Activated CD4-positive, alpha-beta T cell treated with anti-CD3 and anti-CD28 coated beads, Interleukin-2, amount 10 ng/mL, durations not matched to agents 24 days and 14 days (primary cell): ENCODE measurements at places on chromosomes 6 and 20. TPM values are rescaled to one million over a fixed set of nuclear protein-coding genes. Genes with fewer than 3 reads are reported as not detected.

- DNase-seq: no peak
Measured at GRCh38 chr20:48319943-48320584, 507.7 kb downstream of the PREX1 start.

Gene DNAH8
- total RNA-seq: 0.02 TPM in 1 of 2 replicates, not detected in the other

Gene GJA1
- not detected in 2 replicates for total RNA-seq

GRCh38 chr6:139852488-139853140, 478.2 kb upstream of the CITED2 start:
- DNase-seq: no peak

- no peak for DNase-seq
Measured at GRCh38 chr20:48201885-48202284, 416.6 kb upstream of the SULF2 start.

DNA sequence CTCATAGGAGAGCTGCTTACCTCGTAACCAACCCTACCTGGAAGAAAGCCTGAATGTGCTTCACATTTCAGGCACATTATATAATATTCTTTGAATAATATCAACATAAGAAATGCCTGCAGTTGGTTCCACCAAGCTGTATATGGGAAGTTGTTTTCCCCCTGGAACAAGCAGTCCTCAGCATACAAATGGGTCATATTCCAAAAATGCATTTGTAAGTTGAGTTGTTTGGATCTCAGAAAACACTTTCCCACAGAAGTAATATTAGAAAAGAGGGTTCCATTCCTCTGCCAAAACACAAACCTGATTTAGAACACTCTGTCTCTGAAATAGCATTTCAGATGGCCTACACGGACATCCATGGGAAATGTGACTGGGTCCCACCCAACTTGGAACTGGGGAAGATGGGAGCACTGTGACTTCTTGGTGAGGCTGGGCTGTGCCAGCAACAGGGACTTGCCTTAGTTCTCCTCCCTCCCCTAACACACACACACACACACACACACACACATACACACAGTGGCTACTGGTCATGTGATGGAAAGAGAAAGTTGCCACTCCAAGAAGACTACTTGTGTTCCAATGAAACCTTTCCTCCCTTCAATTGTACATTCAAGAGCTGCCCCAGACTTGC, 11.4 kb upstream of the RCAN2 start:
- DNase-seq: peak; percentile 32

DNA sequence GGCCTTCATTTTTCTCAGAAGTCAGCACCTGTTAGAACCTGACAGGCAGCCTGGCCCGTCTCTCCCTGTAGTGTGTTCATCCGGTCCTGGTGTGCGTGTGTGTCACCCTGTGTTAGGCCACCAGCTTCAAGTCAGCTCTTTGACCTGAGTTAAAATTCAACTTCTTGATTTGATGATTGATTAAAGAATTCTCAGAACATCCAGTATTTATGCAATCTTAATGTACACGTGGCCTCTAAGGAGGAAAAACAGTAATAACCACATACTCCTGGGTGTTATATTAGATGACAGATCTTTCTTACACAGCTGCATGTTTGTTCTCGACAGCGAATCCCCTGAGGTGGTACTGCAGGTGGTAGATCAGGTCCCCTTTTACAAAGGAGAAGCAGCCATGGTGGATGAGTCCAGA, 19.1 kb upstream of the TMEM217 start:
- peak; percentile 65 for DNase-seq

Gene HLA-DQA1
- total RNA-seq: 3.6 and 4.0 TPM in 2 replicates

Gene PERP
- total RNA-seq: 4.8 TPM in 2 replicates

DNA sequence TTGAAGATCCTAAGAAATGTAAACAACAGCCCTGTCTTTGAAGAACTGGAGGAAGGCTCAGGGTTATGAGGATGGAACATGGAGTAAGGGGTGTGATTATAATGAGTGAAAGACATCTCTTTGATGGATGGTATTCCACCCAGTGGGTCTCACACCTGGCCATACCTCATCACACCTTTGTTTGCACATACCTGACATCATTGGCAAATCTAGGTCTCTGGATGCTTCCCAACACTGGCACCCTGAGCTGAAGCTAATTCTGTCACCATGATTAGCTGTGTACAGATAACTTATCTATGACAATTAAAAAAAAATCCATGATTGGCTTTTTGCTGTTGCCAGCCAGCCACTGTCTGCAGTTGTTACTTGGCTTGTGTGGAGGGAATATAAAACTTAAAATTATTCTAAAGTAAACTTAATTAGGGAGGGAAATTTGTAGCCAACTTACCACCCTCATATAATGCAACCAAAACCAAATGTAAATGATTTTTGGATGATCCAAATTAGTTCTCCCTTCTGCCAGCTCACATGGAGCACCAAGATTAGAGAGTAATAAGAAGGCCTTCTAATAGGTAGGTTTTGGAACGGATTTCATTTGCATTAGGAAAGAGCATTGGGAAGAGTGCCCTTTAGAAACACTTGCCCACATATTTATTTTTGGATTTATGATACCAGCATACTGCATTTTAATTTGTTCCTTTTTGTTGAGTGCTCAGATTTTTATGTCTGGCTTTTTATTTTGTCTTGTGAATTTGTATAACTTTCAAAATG, 249.5 kb downstream of the SOX4 start:
- DNase-seq: no peak

- DNase-seq: peak; percentile 55
Measured at GRCh38 chr20:20083807-20084206, 31.5 kb downstream of the CFAP61 start.

- no peak for DNase-seq
Measured at GRCh38 chr6:3380344-3381232, 76.3 kb downstream of the SLC22A23 start.

GRCh38 chr20:62080249-62080990, 14.7 kb upstream of the TAF4 start:
- DNase-seq: no peak

- DNase-seq: no peak
Measured at GRCh38 chr6:79872303-79872702, 75.0 kb downstream of the ELOVL4 start.

Gene SLC17A3
- 0.58 and 0.99 TPM in 2 replicates for total RNA-seq

GRCh38 chr6:110731898-110732297, 83.4 kb downstream of the CDK19 start:
- DNase-seq: no peak

DNA sequence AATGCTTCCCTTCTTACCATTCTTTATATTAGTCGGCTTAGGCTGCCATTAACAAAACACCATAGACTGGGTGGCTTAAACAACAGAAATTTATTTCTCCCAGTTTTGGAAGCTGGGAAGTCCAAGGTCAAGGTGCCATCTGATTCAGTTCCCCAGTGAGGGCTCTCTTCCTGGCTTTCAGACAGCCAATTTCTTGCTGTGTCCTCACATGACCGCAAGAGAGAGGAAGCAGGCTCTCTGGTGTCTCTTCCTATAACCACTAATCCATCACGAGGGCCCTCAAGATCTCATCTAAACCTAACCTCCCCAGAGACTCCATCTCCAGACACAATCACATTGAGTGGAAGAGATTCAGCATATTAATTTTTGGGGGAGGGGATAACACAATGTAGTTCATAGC, 193.0 kb upstream of the SGK1 start:
- DNase-seq: no peak

GRCh38 chr6:15150207-15150606, 95.7 kb upstream of the JARID2 start:
- DNase-seq: no peak

Gene PSORS1C2
- total RNA-seq: not detected in 2 replicates

- DNase-seq: peak; percentile 82
Measured at GRCh38 chr6:89475634-89476033, 42.7 kb downstream of the ANKRD6 start.

Gene ADGRF4
- not detected in 2 replicates for total RNA-seq

- no peak for DNase-seq
Measured at GRCh38 chr6:126792340-126793085, 326.0 kb upstream of the RSPO3 start.
